Prostate gland (tissue), 2 donors: ENCODE measurements at places on chromosomes 4 and X.
A peak's percentile ranks its signal among the peaks of the same experiment; 100 is the strongest.

DNA sequence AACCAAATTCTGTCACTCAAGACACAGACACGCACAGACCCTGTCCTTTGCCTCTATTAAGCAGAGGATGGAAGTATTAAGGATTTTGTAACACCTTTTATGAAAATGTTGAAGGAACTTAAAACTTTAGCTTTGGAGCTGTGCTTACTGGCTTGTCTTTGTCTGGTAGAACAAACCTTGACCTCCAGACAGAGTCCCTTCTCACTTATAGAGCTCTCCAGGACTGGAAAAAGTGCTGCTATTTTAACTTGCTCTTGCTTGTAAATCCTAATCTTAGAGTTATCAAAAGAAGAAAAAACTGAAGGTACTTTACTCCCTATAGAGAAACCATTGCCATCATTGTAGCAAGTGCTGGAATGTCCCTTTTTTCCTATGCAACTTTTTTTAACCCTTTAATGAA is 215.7 kb downstream of the GC start:
- no peak for DNase-seq

- no peak for DNase-seq
Measured at GRCh38 chr4:128649575-128650205, 159.8 kb upstream of the JADE1 start.

GRCh38 chrX:13752141-13752540 is 17.6 kb downstream of the OFD1 start:
- DNase-seq = no peak

DNA sequence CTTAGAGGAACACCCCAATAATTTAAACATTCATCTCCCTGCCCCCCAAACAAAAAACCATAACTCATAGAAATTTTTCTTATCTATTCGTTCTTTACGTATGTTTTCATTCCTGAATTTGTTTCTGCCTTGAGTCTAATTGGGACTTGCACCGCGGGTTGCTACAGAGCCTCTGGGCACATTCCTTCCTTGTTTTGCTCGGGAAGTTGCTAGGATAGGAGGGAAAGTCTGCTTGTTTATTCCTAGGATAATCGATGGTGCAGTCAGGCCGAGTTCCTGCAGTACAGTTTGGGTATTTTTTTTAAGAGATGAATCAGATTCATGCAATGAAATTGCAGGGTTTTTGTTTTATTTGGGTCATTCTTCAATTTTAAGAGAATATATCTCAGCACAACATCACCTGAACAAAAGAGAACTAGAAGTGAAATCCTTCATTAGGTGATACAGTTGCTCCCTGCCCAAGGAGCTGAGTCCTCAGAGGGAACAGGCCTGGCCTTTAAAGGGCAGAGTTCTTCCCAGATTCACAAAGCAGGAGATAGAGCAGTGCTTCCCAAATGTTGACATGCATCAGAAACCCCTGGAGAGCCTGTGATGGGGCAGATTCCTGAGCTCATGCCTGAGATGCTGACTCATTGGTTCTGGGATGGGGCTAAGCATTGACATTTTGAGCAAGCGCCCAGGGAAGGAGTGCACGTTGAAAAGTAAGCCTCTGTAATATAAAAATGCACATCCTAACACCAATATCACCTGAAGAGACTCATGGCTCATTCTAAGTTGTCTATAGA is 114.9 kb upstream of the FAM9B start:
- DNase-seq = no peak

DNA sequence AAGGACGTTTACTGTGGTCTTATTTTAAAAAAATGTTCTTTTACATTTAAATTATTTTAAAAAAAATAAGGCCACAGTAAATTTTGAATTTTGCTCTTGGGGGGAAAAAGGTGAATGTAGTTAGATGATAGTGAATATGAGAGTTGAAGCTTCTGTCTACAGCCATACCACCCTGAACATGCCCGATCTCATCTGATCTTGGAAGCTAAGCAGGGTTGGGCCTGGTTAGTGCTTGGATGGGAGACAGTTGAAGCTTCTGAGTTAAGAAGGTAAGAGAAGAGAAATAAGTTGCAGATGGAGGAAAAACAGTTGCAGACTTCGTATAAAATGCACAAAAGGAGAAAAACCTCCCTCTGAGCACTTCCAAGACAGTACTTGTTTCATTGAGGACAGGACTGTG is 115.6 kb upstream of the NR3C2 start:
- DNase-seq = no peak

DNA sequence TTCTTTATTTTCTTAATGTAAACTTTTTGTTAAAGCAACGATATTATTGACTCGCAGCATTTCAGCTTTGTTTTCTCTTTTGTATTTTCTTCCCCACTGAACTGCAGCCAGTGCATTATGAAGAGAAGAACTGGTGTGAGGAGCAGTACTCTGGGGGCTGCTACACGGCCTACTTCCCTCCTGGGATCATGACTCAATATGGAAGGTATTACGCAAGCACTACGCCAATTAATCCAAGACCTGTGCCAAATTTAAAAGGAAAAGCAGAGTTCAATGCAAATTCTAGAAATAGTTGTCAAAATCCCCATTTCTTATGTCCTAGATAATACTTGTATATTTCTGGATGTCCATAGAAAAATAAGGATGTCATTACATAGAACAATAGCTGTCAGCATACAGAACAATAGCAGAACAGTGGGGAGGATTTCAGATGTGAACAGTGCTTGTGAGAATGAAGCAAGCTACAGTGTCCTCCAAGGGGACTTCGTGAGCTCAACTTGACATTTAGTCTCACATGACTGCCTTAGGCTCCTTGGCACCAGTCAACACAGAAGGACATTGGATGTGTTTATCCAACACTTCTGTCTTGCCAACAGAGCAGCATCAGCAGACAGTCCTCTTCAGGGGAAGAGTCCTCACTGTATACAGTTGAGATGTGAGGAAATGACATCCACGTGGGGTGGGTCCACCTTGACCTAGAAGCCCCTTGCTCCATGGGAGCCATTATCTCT is 85.9 kb downstream of the MAOA start:
- no peak for DNase-seq

- peak; percentile 25 for DNase-seq
Measured at GRCh38 chr4:1512738-1513660, 106.8 kb upstream of the NKX1-1 start.

- no peak for DNase-seq
Measured at GRCh38 chrX:49992853-49993252, 70.5 kb downstream of the CLCN5 start.
